ENCODE measurements at places on chromosomes 3 and 15. TPM values are rescaled to one million over a fixed set of nuclear protein-coding genes. Genes with fewer than 3 reads are reported as not detected.
A peak's percentile ranks its signal among the peaks of the same experiment; 100 is the strongest.

DNA sequence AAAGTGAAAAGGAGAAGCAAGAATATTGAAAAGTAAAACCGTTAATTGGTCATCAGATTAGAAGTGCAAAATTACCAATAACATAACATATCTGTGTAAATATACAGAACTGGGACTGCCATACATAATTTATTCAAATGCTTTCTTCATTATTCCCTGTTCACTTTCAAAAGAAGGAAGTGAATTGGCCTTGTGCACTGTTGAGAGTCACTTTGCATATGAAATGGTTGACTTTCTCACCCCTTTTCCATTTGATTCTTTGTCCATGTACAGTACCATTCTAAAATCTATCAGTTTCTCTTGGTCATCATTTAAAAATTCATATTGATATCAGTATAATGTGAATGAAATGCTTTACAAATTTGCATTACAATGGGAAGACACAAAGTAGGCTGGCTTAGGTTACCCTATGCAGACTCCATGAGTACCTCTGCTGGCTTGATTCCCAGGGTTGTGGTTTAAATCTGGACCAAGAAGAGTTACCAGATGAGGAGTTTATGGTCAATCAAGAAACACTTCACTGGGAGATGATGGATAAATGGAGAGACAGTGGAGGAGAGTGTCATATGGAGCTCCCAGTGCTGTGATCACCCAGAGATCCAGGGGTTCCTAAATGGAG, 210.9 kb upstream of the TOPAZ1 start:
- no peaks in the 10 kb centered on the region for H3K36me3 ChIP-seq
- H3K4me3 ChIP-seq, result no peak overlapping the region
- H3K27ac ChIP-seq, result no peak overlapping the region

DNA sequence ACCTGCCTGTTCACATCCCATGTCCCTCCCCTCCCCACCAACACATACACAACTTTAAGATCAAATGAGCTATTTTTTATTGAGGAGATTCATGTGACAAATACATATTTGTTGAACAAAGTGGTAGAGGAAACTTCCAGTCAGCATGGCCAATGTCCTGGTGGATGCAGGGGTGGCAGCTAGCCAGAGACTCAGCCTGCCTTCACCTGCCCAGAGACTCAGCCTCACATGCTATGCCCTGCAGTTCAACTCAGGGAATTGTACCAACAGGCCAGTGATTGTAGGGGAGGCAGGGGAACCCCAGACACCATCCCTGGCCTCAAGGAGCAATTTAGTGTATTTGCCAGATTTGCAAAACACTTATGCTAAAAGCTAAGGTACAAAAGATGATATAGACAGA, 136.6 kb downstream of the OPA1 start:
- no peaks in the 10 kb centered on the region for H3K27me3 ChIP-seq
- H3K27ac ChIP-seq, result no peak overlapping the region
- DNase-seq, result no peak
- no peaks in the 10 kb centered on the region for H3K4me1 ChIP-seq
- no peak overlapping the region for H3K4me3 ChIP-seq

DNA sequence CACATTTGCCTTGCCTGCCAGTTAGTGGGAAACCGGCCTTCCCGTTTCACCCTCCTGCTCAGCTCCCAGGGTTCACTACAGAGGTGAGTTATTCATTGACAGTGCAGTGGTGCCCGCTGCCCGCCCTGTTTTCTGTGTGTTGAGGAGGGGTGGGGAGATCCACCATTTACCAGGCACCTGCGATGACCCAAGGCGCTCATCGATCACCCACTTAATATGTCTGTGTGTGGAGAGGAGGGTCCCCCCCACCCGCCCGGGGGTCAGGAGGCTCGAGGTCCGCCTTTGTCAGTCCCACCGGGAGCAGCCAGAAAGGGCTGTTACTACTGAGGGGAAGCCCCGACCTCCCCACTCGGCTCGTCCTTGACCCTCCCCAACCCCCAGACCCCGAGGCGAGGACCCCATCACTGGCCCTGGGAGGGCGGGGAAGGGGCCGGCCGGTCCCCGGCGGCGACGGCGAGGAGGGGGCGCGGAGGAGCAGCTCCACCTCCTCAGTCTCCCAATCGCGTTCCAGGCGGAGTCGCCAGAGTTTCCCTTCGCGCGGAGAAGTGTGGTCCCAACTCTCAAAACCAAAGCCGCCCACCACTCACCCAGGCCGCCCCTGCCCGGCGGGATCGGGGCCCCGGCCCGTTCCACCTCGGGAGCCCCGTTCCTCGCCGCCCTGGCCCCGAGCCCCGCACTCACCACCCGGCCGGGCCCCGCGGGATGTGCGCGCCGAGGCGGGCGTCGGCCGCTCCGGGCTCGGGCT, 1.1 kb downstream of the PLXNB1 start:
- H3K27ac ChIP-seq, result peak overlapping the region; percentile 96
- no peak for DNase-seq
- H3K4me1 ChIP-seq, result peaks cover 12% of the 10 kb centered on the region
- no peaks in the 10 kb centered on the region for H3K27me3 ChIP-seq
- H3K36me3 ChIP-seq, result no peaks in the 10 kb centered on the region
- H3K4me3 ChIP-seq, result peak overlapping the region; percentile 95

GRCh38 chr15:30924353-30924752, 20.6 kb downstream of the FAN1 start:
- H3K27me3 ChIP-seq, result no peaks in the 10 kb centered on the region
- no peaks in the 10 kb centered on the region for H3K36me3 ChIP-seq
- H3K4me3 ChIP-seq, result no peak overlapping the region
- DNase-seq, result no peak
- H3K4me1 ChIP-seq, result no peaks in the 10 kb centered on the region

DNA sequence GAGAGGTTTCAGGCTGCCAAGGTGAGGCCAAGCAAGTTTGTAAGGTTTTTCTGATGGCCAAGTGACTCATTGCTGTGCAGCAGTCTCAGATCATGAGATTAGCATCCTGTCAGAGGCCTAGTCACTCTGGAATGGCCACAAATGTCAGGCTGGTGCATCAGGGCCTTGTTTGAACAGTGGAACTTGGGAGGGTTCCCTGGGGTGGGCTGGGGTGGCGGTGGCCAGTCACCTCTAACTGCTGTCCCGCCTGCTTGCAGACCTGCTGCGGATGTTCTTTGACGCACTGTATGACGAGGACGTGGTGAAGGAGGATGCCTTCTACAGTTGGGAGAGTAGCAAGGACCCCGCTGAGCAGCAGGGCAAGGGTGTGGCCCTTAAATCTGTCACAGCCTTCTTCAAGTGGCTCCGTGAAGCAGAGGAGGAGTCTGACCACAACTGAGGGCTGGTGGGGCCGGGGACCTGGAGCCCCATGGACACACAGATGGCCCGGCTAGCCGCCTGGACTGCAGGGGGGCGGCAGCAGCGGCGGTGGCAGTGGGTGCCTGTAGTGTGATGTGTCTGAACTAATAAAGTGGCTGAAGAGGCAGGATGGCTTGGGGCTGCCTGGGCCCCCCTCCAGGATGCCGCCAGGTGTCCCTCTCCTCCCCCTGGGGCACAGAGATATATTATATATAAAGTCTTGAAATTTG, 2.8 kb upstream of the FAM131A start:
- H3K4me3 ChIP-seq, result no peak overlapping the region
- H3K36me3 ChIP-seq, result peaks cover 5% of the 10 kb centered on the region
- no peaks in the 10 kb centered on the region for H3K27me3 ChIP-seq
- peaks cover 11% of the 10 kb centered on the region for H3K4me1 ChIP-seq
- DNase-seq, result no peak

DNA sequence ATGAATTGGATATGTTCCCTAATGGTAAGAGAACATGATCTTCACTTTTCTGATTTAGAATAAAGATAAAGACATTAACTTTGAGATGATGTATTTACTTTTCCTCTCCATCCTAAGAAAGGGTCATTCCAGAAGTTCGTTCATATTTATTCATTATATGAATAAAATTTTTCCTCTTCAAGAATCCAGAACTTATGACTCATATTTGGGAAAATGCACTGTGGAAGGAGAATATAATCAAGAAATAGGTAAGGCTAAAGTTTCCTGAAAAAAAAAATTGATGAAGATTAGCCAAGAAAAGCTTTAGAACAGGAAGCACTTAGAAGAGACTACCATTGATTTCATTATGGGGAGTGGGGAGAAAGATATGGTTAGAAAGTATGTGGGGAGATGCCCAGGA, 36.5 kb upstream of the CBLB start:
- no peaks in the 10 kb centered on the region for H3K27me3 ChIP-seq
- no peaks in the 10 kb centered on the region for H3K4me1 ChIP-seq
- no peak for DNase-seq

Gene FILIP1L
- 23.3 TPM for total RNA-seq

Gene RTP3
- total RNA-seq, result not detected
